ENCODE measurements at places on chromosomes 1 and 21. TPM values are rescaled to one million over a fixed set of nuclear protein-coding genes. Genes with fewer than 3 reads are reported as not detected.

GRCh38 chr1:64470665-64471217 is 812 bp downstream of the CACHD1 start:
- DNase-seq: peak; percentile 71
- H3K36me3 ChIP-seq: no peaks in the 10 kb centered on the region
- H3K4me3 ChIP-seq: peak overlapping the region; percentile 42
- no peaks in the 10 kb centered on the region for H3K4me1 ChIP-seq
- H3K27ac ChIP-seq: peak overlapping the region; percentile 80

GRCh38 chr21:35508139-35508888 is 459.2 kb upstream of the RUNX1 start:
- no peaks in the 10 kb centered on the region for H3K27me3 ChIP-seq
- H3K36me3 ChIP-seq: no peaks in the 10 kb centered on the region
- H3K4me3 ChIP-seq: no peak overlapping the region
- DNase-seq: peak; percentile 79
- no peak overlapping the region for H3K27ac ChIP-seq

DNA sequence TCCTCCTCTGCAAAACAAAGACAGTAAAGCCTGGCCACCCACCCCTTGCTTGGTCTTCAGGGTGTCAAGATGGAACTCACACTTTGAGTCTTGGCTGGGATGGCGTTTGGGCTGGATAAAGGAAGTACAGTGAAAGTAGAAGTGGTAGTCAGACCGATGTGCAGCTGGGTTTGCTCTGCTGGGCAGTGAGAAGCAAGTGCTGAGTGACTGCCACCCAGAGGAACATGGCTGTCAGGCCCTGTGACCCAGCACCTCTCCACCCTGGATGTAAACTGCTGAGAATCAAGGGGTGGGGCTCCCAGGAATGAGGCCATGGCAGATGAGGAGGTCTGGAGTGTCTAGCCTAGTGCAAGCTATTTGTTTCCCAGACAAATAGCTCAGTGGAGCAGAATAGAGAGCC is 51.2 kb downstream of the POFUT2 start:
- peaks cover 20% of the 10 kb centered on the region for H3K27me3 ChIP-seq
- no peak overlapping the region for H3K27ac ChIP-seq
- H3K4me3 ChIP-seq: no peak overlapping the region
- no peak for DNase-seq
- no peaks in the 10 kb centered on the region for H3K36me3 ChIP-seq

The E2F2 gene
- 0.14 TPM for total RNA-seq

The PM20D1 gene
- total RNA-seq: not detected

The TFF2 gene
- not detected for total RNA-seq
